PC-9 (cell line): ENCODE measurements at places on chromosomes 5 and 9. TPM values are rescaled to one million over a fixed set of nuclear protein-coding genes. Genes with fewer than 3 reads are reported as not detected.

DNA sequence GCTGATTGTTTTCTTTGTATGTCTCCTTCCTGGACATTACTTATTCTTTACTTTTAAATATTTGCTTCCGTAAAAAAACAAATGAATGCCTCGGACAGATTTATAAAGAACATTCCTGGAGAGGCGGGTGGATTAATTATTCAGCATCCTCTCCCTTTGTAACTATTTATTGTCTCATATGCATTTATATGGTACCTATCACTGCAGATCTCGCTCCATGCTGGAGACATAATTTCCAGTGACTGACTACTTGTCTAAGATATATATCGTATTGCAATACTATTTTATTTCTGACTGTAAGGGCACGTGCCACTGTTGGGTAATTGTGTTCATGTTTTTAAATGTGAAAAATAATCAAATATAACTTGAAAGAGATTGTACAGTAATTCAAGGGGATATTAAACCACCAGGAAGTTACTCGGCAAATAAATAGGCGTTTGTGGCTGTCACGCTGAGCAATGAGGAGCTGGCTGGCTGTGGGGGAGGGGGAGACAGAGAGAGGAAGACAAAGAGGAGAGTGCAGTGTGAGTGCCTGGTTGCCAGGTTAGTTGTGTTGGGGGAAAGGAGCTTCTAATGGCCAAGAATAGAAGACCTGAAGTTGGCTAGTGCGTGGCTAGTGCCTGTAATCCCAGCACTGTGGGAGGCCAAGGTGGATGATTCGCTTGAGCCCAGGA lies 131.8 kb upstream of the GABRP start:
- no peak for DNase-seq

GRCh38 chr5:52502460-52502999 lies 285.2 kb upstream of the ITGA1 start:
- no peak for DNase-seq

- no peak for DNase-seq
Measured at GRCh38 chr5:170110403-170111087, 4.8 kb downstream of the FOXI1 start.

DNA sequence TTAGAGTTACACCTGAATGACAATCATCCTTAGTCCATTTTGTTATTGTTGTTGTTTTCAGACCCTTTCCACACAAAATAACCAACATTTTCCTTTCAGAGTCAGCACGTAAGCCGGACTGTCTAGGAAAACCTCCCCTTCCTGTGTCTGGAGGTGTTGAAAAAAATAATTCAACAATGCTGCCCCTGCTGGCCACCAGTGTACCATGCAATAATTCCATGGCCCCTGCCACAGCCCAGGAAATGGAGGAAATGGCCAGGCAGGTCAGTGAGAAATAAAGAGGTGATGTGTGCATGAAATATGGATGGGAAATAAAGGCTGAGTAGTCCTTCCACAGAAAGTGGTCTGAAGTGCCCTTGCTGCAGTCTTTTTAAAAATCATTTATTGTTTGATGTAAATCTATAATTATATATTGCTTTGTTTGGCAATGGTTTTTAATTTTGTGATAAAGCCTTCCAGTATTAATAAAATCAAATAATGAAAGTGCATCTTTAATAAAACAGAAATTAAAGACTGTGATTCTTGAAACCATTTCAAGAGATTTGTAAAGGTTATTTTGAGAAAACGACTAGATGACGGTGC lies 152.8 kb upstream of the PAPPA start:
- DNase-seq = no peak

DNA sequence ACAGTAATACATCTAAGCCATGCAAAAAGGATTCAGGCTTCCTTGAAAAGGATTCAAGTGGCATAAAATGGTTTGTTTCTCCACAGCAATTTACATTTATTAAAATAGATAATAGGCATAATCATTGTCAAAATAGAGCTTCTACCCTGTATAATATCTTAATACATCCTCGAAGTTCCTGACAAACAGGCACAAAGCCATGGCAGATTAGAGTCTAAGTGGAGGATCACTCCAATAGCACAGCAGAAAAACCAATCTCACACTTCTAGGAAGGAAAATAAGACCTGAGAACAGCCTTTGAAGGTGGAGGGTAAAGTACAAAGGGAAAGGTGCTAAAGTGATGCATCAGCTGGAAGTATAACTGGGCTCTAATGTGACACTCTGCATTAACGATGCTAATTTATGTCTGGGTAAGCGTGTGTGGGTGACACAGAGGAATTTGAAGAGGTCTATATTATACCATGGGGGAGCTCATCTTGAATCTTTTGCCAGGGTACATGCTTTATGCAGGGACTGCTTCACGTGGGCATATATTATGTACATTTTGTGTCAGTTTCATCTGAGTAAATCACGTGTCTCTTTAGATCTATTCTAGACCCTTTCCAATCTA lies 28.8 kb downstream of the PPP2R2B start:
- DNase-seq = no peak

Gene IRGM
- not detected in 2 replicates for total RNA-seq
